ENCODE measurements at places on chromosomes 16 and 17. TPM values are rescaled to one million over a fixed set of nuclear protein-coding genes. Genes with fewer than 3 reads are reported as not detected.

DNA sequence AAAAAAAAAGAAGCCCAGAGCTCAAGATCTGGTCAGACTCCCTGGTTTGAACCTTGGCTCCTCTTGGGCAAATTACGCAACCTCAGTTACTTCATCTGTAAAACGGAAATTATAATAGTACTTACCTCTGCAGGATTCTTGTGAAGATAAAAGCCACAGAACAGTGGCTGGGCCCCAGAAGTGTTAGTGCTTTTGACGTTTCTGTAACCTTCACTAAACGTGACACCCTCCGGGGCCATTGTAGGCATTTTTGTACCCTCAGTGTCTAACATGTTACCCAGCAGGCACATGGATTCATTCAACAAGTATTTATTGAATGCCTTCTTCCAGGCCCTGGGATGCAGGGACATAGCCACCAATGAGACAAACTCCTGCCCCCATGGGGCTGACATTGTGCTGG, 58.0 kb downstream of the PITPNC1 start:
- DNase-seq, result no peak

GRCh38 chr17:65364438-65364837, 197.0 kb downstream of the AXIN2 start:
- DNase-seq, result no peak

DNA sequence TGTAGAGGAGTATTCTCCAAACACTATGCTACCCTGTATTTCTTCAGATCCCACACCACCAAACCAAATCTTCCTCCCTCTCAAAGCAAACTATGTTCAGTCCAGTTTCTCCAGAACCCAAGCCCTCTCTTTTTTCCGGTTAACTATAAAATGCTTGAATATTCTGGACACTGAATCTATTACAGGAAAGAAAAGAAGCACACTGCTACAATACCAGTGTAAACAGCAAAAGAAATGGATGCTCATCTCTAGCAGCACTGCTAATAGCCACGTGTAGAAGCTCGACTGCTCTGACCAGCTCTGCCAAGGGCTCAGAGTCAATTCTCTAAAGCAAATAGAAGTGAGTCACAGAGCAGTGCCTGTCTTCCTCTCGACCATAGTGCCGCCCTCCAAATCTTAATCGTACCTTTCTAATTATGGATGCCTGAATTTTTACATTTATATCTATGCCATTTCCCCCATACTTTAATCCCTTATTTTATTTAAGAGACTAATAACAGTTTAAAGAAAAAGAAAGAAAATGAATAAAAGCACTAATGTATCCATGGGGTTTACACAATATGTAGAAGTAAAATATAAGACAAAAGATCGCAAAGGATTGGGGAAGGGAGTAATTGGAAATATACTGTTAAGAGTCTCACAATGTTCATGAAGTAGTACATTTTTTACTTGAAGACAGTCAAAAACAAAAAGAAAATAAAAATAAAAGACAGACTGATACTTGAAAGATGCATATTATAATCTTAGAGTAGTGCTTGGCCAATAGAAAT, 154.5 kb downstream of the PARN start:
- no peak for DNase-seq

DNA sequence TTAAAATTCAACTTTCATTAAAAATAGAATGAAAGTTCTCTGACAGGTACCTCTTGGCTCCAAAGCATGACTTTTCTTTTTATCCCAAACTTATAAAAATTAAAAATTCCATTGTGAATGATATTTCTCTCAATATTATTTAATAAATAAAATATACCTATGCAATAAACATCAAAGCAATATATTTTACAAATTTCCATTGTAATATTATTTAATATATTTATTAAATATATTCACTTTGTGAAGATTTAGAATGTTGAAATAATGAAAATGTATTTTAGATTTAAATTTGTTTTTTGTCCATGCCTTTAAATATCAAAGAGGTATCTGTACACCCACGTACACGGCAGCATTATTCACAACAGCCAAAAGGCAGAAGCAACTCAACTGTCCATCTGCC, 147.8 kb downstream of the CEP112 start:
- DNase-seq, result no peak

GRCh38 chr16:17131351-17131750, 339.4 kb downstream of the XYLT1 start:
- no peak for DNase-seq

DNA sequence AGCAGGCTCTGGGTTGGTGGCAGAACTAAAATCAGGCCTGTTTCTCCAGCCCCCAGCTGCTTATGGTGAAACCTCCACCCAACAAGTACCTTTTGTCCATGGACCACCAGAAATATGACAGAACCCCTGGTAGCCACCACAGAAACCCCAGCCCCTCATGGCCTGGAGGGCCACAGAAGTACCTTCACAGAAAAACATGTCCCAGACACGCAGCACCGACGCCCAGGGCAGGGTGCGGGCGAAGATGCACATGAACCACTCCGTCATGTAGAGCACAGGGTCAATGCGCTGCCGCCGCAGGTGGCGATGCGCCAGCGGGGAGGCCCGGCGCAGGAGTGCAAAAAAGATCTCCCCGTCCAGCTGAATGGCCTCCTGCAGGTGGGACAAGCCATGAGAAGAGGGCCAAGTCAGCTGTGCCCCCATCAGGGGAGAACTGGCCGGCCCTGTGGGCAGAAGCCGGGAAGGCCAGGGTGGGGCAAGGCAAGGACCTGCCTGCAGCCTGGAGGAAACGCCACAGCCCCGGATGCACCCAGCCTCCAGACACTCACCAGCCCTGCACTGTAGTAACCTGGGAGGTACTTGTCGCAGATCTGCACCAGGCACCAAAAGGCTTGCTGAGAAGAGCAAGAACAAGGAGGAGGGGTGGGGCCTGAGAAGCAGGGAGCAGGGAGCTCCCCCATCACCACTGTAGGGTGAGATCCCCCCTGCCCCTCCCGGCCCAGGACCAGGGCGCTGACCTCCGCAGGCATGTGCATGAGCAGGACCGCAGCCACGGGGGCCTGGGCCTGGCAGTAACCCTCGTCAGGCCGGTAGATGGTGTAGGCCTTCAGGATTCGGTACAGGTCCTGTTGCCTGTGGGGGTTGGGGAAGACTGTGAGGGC, 4.1 kb upstream of the CD2BP2 start:
- DNase-seq, result no peak

GRCh38 chr17:60142872-60143499, 6.8 kb upstream of the CA4 start:
- DNase-seq, result peak; percentile 57

GRCh38 chr17:59154292-59154720, 680 bp downstream of the SKA2 start:
- no peak for DNase-seq

DNA sequence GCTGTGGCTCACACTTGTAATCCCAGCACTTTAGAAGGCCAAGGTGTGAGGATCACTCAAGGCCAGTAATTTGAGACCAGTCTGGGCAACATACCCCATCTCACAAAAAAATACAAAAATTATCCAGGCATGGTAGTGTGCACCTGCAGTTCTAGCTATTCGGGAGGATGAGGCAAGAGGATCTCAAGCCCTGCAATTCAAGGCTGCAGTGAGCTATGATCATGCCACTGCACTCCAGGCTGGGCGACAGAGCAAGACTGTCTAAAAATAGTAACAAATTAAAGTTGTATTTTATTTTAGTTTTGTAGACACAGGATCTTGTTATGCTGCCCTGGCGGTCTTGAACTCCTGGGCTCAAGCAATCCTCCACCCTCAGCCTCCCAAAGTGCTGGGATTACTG, 18.2 kb downstream of the USP31 start:
- no peak for DNase-seq

DNA sequence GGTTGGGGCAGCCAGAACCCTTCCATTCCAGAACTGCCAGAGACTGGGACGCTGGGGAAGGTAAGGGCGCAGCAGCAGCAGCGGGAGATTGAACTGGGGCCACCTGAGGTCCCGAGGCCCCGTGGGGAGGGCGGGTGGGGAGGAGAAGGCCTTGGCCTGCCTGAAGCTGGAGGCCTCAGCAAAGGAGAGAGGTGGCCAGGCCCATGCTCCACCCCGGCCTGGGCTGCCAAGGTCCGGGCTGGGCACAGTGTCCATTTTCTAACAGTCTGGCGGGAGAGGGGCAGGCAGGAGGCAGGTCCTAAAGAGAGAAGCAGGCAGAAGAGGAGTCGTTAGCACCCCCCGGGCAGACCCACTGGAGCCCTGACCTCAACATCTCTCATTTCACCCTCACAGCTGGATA, 1.1 kb upstream of the GDPD3 start:
- DNase-seq, result no peak

DNA sequence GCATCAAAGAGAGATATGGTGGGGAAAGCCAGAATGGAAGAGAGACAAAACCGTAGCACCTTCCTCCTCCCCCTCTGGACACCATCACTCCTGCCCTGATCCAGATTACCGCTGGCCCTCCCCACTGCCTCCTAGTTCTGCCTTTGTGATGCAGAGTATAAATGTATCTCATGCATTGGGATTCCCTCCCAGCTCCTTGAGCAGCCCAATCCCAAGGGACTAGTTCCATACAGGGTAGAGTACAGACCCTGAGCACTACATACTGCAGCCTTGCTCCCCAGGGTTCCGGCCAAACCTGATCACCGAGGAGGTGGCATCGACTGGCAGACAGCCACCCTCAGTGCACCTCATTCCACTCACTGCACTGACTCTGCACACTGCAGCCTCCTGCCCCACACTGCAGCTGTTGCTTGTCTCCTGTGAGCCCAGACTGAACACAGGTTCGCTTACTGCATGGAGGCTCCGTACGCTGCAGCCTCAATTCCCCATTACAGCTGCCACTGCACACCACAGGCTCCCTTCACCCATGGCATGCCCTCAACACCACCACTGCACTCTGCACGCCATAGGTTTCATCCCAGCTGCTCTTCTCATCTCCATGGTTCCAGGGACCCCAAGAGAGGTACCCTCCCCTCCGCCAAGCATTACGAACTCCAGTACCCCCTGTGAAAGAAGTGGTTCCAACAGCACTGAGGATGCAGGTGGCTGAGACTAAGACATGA, 1.7 kb upstream of the THRA start:
- no peak for DNase-seq

DNA sequence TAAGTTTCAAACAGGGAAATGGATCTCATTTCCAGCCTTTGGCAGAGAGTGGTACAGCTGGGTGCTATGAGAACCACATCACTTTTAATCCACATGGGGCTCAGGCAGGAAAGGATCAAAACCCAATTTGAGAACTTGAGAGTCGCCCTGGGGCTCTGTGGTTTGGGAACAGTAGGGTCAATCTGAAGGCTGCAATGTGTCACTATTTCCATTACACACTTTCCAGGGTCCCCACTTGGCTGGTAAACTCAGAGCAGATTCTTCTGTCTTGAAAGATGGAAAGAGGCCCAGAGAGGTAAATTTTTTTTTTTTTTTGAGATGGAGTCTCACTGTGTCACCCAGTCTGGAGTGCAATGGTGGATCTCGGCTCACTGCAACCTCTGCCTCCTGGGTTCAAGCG, 6.7 kb upstream of the HIGD1B start:
- no peak for DNase-seq

- peak; percentile 100 for DNase-seq
Measured at GRCh38 chr16:11627822-11628457, 40.3 kb upstream of the SNN start.

DNA sequence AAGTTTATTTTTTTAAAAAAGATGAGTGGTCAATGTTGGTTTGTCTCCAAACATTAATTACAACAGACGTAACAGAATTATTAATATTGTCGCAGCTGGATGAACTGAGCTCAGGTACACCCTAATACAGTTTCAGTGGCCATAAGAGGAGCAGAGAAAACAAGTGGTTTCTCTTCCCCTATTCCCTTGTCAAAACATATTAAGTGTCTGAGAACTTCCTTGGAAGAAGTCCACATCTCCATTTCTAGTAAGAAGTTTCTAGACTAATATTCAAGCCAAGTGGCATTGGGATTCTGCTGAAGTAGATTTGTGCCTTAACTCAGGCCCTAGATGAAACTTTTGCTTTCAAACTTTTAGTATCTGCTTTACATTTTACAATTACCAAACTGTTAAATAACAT, 47.7 kb downstream of the GNA13 start:
- DNase-seq, result no peak

DNA sequence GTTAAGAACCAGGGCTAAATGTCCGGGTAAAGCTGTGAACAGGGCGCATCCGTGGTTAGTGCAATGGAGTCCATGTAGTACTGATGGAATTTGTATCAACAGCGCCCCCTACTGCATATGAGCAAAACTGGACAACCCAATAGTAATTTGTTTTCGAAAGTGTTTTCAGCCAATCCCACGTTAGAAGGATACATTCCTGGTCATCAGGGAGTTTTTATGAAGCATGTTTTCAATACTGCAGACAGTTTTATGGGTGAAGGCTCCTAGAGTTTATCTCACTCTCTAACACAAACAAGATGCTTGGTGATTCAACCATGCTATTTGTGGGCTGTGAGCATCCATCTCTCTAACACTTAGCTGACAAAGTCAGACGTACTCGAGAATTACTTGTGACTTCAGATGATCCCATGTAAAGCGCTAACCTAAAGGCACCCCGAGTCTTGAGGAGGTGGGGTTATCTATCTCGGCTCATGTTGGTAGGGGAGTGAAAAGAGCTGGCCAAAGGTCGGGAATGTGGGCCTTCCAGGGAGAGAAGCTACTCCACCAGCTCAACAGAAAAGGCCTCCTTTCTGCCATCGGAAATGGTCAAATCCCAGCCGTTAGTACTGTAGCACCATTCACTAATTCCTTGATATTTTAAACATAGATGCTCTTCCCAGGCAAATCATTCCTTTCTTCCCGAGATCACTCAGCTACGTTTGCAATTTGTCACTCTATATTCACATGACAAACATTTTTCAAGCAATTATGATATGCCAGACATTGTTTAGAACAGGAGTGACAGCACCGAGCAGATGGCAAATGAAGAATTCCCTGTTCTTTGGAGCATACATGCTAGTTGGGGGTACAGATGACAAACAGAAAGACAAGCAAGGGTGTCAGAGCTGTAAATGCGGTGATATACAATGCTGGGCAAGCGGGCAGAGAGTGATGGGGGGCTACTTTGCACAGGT, 46.9 kb upstream of the HNF1B start:
- DNase-seq, result no peak

DNA sequence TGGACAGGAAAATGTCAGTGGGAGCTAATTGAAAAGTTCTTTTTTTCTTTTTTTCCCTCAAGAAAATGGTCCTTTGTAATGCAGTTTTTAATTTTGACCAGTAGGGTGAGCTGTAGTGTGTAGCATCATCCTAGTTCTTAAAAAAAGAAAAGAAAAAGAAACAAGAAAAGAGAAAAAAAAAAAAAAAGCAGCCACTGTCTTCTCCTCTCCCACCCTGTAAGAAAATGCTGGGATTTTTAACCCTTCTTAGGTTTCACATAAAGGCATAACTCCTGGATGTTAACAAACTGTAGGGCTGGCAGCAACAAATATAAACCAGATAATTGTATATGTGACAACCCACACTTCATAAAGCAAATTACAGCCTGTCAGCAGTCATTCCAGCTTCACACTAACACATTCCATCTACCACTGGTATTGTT, 78.1 kb downstream of the SKAP1 start:
- peak; percentile 4 for DNase-seq

- no peak for DNase-seq
Measured at GRCh38 chr16:78889346-78889745, 711.2 kb downstream of the MAF start.

The TMEM100 gene
- total RNA-seq, result 0.07 TPM

The PROCA1 gene
- total RNA-seq, result 0.41 TPM

The PRSS8 gene
- total RNA-seq, result 54.2 TPM

The XAF1 gene
- 47.3 TPM for total RNA-seq

The TBX4 gene
- not detected for total RNA-seq

The TNFSF12 gene
- total RNA-seq, result 4.4 TPM

The PYY gene
- total RNA-seq, result not detected

The FOXF1 gene
- not detected for total RNA-seq

The OTOA gene
- 0.07 TPM for total RNA-seq

The SUPT6H gene
- total RNA-seq, result 41.4 TPM

The GINS3 gene
- 14.9 TPM for total RNA-seq
